Fibroblast of lung (primary cell): ENCODE measurements at places on chromosomes 7 and 10. TPM values are rescaled to one million over a fixed set of nuclear protein-coding genes. Genes with fewer than 3 reads are reported as not detected.

DNA sequence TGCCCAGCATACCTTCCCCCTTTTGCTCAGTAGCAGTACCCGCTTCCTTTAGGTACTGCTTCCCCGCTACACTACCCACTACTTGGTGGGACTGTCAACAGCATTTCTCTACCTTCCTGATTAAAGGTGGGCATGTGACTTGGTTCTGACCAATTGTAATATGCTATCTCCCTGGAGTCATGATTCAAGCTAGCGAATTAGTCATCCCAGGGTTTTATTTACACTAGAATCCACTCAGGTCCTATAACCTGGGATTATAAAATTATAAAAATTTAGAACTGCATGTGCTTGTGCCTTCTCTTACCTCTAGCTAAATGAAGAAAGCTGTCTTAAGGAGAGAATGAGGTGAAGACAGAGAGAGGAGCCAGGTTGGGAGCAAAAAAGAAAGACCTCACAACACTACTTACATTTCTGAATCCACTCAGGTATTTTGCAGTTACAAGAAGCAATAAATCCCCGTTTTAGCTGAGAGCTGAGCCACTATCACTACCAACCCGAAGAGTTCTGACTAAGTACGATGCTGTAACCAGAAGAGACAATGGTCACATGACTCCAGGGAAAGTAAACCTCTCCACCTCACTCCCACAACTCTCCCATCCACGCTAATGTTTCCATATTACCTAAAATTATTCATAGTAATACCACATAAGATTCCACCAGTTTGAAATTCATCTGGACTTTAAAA lies 9.7 kb downstream of the GBX1 start:
- DNase-seq: no peak

GRCh38 chr10:5616836-5617235 lies 49.6 kb downstream of the ASB13 start:
- no peak for DNase-seq

- DNase-seq: peak; percentile 96
Observed at GRCh38 chr7:116528008-116528789, 3.4 kb downstream of the CAV1 start.

DNA sequence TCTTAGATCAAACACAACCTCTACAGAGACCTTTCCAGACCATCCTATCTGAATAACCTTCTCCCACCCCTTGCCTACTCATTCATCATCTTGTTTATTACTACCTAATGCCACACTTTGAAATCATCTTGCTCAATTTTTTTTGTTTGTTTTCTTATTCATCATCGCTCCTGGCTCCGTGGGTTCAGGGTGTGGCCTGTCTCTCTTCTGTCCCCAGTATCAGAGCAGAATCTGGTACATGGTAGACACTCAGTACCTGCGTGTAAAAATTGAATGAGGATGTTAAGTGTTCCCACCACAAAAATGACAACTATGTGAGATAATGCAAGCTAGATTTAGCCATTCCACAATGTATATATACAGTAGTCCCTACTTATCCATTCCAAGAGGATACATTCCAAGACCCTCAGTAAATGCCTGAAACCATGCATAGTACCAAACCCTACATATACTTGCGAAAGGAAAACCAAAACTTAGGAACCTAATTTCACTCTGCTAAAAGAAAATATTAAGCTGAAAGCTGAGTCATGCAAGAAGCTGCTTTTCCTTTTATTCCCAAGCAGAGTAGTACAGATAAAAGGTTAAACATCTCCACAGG lies 72.1 kb upstream of the SEC61G start:
- no peak for DNase-seq

DNA sequence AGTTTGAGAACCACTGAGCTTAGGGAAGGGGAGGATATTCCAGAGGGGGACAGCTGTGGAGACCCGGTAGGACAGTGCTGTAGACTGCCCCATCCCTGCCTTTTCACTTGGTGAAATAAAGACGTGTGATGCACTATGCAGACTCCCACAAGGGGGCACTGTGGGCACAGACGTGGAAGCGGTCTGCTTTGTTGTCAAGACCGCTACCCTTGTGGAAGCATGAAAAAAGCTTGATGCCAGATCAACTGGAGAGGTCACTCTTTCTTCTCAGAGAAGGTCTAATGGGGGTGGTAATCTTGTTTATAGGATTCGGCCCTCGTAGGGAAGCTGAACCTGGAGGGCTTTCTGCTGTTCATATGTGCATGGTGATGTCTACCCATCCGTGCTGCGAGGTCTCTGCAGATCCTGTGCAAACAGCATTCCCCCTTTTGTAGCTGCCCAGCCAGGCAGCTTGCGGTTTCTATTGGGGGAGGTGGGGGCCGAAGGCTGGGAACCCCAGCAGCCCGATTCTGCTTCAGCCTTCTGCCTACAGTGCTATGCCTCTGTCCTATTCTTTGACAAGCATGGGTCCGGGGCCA lies 13.7 kb downstream of the RPS24 start:
- DNase-seq: peak; percentile 76

GRCh38 chr7:14688208-14688607 lies 214.3 kb downstream of the DGKB start:
- DNase-seq: no peak

DNA sequence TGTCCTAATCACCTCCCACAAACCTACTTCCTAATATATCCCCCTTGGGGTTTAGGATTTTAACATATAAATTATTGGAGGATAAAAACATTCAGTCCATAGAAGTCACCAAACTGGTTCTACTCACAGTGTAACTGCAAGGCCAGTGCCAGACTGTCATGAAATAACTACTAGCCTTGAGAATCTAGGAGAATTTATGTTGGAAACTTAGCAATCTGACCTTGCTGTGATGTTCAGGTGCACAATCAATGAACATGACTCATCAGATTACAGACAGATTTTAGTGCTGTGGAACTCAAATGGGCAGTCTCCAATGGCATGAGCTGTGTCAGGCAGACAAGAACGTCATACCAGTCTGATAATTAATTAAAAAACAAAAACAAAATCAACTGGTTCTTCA lies 571.4 kb upstream of the IGFBP3 start:
- no peak for DNase-seq

GRCh38 chr7:130649004-130649790 lies 19.4 kb downstream of the COPG2 start:
- DNase-seq: peak; percentile 34

DNA sequence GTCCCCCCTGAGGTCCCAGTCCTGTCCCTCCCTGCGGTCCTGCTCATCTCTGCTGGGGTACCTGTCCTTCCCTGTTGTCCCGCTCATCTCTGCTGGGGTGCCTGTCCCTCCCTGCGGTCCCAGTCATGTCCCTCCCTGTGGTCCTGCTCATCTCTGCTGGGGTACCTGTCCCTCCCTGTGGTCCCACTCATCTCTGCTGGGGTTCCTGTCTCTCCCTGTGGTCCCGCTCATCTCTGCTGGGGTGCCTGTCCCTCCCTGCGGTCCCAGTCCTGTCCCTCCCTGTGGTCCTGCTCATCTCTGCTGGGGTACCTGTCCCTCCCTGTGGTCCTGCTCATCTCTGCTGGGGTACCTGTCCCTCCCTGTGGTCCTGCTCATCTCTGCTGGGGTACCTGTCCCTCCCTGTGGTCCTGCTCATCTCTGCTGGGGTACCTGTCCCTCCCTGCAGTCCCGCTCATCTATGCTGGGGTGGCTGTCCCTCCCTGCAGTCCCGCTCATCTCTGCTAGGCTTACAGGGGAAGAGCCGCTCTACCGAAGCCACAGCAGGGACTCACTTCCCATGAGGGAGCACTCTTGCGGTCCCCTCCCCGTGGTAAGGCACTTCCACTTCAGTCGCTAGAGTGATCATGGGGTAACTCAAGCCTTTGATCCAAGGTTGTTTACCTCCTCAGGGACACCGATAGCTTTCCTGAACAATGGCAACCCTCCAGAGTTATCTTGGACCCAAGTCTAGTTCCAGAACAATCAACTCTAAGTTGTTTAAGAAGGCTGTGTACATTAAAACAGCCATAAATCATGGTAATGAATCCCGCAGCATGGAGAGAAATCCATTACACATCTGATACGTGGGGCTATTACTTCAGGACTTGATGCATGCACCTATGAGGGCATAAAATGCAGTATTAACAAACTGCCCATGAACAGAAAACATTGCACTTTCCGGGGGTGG lies 46.8 kb upstream of the MNX1 start:
- DNase-seq: no peak

- no peak for DNase-seq
Observed at GRCh38 chr7:90671571-90671970, 75.5 kb downstream of the CDK14 start.

GRCh38 chr7:19094598-19095352 lies 22.7 kb downstream of the TWIST1 start:
- no peak for DNase-seq

The SLC39A12 gene
- not detected in 2 replicates for total RNA-seq

The KLF14 gene
- total RNA-seq: under 0.01 TPM in 2 replicates

The SOSTDC1 gene
- total RNA-seq: under 0.01 TPM in 1 of 2 replicates, not detected in the other

The PTF1A gene
- total RNA-seq: not detected in 2 replicates

The ZNF117 gene
- 5.6 and 6.3 TPM in 2 replicates for total RNA-seq

The TMEM106B gene
- total RNA-seq: 41.6 and 51.9 TPM in 2 replicates

The CH25H gene
- 8.2 and 17.7 TPM in 2 replicates for total RNA-seq
